Gastrocnemius medialis (tissue), 4 donors: ENCODE measurements at places on chromosomes 6 and 20. TPM values are rescaled to one million over a fixed set of nuclear protein-coding genes. Genes with fewer than 3 reads are reported as not detected.
A peak's percentile ranks its signal among the peaks of the same experiment; 100 is the strongest.

- H3K27ac ChIP-seq = no peak overlapping the region
- H3K36me3 ChIP-seq = no peaks in the 10 kb centered on the region
- no peak for DNase-seq
- no peaks in the 10 kb centered on the region for H3K4me1 ChIP-seq
These were observed 560.0 kb downstream of the C6orf118 start for GRCh38 chr6:164749221-164750064.

DNA sequence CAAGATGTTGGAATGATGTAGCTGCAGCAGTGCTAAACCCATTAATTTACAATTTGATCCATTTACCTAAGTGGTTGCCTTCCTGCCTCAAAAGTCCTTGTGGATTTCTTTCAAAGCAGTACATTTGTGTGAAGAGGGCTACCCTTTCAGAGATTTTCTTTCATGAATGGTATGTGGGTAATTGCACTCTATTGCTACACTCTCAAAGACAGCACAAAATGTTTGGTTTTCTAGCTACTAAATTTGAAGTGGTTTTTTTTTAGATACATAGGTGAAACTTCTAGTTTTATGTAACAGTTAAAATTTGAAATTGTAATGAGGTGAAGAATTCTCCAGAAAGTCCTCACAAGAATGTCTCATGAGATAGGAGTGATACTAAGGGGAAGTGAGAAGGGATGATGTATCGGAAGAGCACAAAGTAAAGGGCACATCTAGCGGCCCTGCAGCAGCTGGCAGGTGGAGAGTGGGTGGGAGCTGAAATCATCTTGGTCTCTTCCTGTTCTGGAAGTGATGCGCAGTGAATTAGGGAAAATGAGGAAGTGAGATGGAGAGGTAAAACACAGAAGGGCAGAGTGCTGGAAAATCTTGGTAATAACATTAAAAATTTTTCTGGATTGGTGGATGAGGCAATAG lies 236.8 kb upstream of the MAN1A1 start:
- no peaks in the 10 kb centered on the region for H3K4me1 ChIP-seq
- H3K27ac ChIP-seq = no peak overlapping the region
- DNase-seq = no peak
- H3K27me3 ChIP-seq = no peaks in the 10 kb centered on the region

DNA sequence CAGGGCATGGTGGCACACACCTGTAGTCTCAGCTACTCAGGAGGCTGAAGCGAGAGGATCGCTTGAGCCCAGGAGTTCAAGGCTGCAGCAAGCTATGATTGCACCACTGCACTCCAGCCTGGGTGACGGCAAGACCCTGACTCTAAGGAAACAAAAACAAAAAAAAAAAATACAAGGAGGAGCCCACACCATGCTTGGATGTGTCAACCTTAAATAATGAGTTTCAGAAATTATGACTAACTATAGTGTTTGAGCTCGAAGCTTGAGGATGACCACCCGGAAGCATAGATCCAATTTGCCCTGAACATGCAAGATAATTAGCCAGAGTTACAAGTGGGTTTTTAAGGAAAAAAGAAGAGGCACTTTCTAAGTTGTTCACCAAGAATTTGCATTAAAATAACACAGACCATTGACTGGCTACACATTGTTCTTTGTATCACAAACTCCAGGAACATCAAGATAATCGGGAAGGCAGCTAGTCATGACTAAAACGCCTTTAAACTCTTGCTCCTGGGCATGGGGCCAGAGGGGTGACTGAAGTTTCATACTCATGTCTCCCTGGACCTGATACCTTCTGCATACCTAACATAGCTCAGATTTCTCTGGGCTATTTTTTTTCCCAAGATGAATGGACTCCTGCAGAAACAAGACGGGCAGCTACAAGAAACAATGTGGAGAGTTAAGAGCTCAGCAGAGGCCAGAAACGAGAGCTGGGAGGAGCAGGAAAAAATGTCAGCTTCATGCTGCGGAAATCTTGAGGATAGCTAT lies 289.6 kb downstream of the PREX1 start:
- no peak for DNase-seq
- no peaks in the 10 kb centered on the region for H3K36me3 ChIP-seq
- no peaks in the 10 kb centered on the region for H3K4me1 ChIP-seq
- no peak overlapping the region for H3K27ac ChIP-seq
- no peak overlapping the region for H3K4me3 ChIP-seq

Gene JPH2
- total RNA-seq = 18.3 TPM

Gene VNN1
- 0.39 TPM for total RNA-seq

- no peak for DNase-seq
- no peaks in the 10 kb centered on the region for H3K4me1 ChIP-seq
- H3K27me3 ChIP-seq = no peaks in the 10 kb centered on the region
- H3K4me3 ChIP-seq = no peak overlapping the region
- no peak overlapping the region for H3K27ac ChIP-seq
These were observed 77.6 kb upstream of the PMEPA1 start for GRCh38 chr20:57787151-57787989.

- no peaks in the 10 kb centered on the region for H3K36me3 ChIP-seq
- H3K27me3 ChIP-seq = no peaks in the 10 kb centered on the region
- no peak overlapping the region for H3K4me3 ChIP-seq
- no peaks in the 10 kb centered on the region for H3K4me1 ChIP-seq
- H3K27ac ChIP-seq = no peak overlapping the region
These were observed 437.5 kb downstream of the MMUT start for GRCh38 chr6:49025273-49026240.

- no peak overlapping the region for H3K27ac ChIP-seq
- H3K4me1 ChIP-seq = no peaks in the 10 kb centered on the region
- no peaks in the 10 kb centered on the region for H3K27me3 ChIP-seq
- DNase-seq = no peak
- no peak overlapping the region for H3K4me3 ChIP-seq
These were observed 399.8 kb upstream of the EPHA7 start for GRCh38 chr6:93819189-93819588.

Gene CYP39A1
- total RNA-seq = 0.91 TPM

DNA sequence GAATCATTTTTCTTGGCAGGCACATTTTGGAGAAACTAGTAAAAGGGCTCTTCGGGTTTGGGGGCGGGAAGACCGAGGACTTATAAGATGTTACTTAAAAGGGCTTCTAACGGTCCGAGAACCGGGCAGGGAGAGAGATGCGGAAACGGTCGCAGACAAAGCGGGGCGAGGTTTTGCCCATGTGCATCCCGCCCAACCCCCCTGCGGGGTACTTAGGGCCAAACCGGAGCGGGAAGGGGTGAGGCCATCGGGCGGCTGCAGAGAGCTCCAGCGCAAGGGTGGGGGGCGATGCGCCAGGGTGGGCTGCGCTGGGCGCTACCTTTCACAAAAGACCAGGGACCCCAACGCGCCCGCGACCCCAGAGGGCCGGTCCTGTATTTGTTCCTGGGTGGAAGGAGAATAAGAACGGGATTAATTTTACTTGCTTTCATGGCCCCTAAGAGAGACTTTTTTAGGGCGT lies 616 bp downstream of the TUBB start:
- H3K36me3 ChIP-seq = peaks cover 31% of the 10 kb centered on the region
- DNase-seq = peak; percentile 79
- H3K4me1 ChIP-seq = peaks cover 33% of the 10 kb centered on the region
- H3K27me3 ChIP-seq = no peaks in the 10 kb centered on the region
- peak overlapping the region; percentile 99 for H3K4me3 ChIP-seq

Gene NOX3
- not detected for total RNA-seq

- H3K4me3 ChIP-seq = no peak overlapping the region
- DNase-seq = no peak
- no peaks in the 10 kb centered on the region for H3K36me3 ChIP-seq
- peaks cover 19% of the 10 kb centered on the region for H3K4me1 ChIP-seq
These were observed 10.9 kb downstream of the PMEPA1 start for GRCh38 chr20:57698867-57699275.

DNA sequence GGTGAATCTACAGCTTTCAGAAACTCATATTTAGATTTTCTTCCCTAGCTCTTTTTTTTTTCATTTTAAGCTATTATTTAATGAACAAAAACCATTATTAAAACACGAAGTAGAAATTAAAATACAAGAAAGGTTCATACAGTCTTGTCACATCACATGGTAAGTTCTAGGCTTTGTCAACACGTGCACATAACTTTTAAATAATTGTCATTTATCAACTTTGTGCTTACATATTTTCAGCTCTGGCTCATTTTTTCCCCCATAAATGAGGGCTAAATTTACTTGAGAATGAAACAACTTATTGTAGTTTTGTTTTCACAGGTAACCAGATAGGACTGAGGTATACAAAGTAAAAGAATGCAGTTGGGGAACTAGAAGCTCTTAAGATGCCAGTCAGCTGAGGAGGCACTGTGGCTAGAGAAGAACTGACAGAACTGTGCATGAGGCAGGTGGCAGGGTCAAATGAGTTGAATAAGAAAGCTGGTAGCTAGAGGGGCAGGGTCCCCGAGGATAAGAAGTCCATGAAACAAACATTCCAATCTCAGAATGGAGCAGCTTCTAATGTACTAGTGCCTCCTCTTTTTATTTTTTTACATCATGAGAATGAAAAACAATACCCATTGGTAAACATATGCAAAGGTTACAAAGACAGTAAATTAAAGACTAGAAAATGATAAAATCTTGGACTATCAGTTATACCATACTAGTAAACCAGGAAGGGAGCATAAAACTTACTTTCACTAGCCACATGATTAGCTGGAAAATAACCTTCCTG lies 141.5 kb downstream of the MYB start:
- H3K4me3 ChIP-seq = no peak overlapping the region
- no peak overlapping the region for H3K27ac ChIP-seq
- H3K36me3 ChIP-seq = no peaks in the 10 kb centered on the region
- no peak for DNase-seq

Gene BPI
- not detected for total RNA-seq
